ENCODE measurements at places on chromosomes 1 and 21.
A peak's percentile ranks its signal among the peaks of the same experiment; 100 is the strongest.

GRCh38 chr1:242842094-242842493 is 317.6 kb upstream of the PLD5 start:
- no peak for DNase-seq

DNA sequence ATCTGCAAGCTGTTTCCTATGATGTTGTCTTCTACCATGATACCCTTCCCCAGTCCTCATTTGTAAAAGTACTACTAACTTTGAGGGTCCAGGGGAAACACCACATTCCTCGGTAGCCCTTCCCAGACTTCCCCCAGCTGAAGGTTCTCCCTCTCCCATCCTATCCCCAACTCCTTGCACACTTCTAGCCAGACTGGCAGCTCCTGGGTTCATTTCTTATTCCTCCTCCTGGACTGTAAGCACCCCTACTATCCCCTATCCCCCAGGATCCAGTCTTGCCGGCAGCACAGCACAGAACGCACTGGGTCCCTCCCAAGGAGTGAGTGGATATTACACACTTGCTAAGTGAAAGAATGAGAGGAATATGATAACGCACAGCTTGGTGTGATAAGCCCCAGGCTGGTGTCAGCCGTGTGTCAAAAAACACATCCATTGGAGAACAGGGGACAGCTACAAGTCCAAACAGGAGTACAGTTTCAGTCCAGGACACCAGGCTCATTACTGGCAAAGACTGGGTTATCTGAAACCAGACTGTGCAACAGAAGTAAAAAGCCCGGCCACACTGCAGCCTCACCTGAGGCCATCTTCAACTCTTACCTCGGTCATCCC is 100.2 kb downstream of the SSBP3 start:
- DNase-seq: no peak

DNA sequence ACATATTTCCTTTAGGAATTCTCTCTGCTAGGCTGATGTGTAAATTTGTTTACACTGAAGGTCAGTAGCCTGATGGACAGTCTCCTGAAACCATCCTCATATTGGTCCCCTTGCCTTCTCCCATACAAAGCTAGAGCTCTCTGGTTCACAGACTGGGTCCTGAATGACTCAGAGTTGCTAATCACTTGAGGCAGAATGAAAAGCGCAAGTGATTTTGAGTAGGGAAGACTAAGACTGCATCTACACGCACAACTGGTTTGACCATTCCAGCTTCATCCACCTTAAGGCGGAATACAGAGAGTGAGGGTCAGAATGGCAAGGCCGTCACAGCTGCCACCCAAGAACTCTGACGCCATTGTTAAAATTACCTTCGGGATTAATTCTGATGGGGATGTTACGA is 70.2 kb upstream of the KIF26B start:
- DNase-seq: no peak

- DNase-seq: no peak
Measured at GRCh38 chr1:31707711-31708110, 3.9 kb upstream of the COL16A1 start.

DNA sequence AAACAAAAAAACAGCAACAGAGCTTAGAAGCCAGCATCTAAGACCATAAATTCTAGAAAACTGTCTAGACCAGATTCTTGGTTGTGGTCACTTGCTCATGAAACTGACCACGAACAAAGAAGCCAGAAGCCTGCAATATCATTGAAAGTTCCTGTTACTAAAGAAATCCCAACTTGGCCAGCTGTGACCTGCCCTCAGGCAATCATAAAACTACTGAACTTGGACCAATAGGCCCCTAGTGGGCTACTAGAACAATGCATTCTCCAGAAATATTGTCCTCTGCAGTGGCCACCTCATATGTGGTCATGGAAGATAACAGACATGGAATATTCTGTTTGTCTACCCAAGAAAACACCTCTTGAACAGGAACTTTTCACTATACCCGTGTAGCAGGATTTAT is 87.7 kb downstream of the SPATA17 start:
- no peak for DNase-seq

GRCh38 chr1:242718967-242719366 is 194.5 kb upstream of the PLD5 start:
- DNase-seq: no peak

DNA sequence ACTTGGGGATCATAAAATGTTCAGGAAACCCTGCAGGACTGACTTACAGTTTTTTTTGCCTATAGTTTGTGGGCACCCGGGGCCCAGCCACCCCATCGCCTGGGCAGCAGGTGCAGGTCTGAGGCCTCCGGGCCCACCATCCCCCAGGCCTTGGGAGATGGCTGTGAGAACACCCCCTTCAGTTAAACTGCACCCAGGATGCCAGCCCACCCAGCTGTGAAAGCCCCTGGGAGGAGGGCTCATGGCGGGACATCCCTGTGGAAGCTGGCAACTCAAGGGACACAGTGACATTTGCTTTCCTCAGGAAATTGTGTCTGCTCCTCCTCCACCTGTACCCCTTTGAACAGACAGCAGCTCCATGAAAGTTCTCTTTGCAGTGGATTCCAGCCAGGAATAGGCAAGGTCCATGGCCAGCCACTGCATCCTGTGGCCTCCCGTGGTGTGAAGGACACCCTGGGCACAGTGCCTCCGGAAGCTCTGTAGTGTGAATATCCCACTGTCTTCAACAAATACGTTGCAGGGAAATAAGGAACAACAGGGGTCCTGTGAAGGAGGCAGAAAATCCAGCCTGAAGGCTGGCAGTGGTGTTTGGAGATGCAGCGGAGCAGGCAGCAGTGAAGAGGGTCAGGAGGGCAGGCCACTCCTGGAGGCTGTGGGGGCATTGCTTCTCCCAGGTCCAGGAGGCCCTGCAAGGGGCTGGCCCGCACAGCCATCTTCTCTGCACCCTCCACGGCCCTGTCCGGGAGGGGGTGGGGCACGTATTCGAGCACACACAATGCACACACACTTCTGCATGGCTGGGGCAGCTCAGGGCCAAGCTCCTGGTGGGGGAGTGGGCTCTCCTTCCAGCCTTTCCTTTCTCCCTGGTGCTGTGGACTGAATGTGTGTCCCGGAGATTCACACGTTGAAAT is 2.1 kb upstream of the OBSCN start:
- no peak for DNase-seq

DNA sequence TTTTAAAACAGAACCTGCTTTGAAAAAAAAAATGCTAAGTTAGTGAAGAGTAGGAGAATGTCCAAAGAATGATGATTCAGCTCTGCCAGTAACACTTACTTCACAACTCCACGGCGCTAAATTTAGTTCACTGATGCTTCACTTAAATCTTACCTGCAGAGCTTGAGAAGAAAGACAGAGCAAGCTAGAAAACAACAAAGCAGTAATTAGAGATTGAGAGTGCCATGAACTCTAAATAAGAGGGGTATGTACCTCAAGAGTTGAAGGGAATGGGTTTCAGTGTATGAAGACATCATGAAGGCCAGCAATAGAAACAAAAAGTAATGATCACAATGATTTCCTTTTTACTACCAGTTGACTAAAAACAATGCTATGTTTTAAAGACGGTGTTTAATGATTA is 32.8 kb downstream of the EPRS1 start:
- DNase-seq: no peak

- peak; percentile 93 for DNase-seq
Measured at GRCh38 chr1:109298666-109299557, 7.9 kb downstream of the MYBPHL start.

DNA sequence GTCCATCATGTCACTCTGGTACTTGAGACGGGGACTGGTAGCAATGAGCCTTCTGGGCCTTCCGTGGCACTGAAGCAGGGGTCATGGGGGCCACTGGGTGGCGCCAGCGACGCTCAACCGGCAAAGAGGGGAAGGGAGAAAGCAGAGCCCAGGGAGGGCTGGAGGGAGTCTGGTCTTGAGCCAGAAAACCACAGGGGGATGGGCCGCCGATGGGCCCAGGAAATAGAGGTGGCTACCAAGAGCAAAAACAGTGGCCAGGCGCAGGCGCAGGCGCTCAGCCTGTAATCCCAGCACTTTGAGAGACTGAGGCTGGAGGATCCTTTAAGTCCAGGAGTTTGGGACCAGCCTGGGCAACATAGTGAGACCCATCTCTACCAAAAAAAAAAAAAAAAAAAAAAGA is 21.8 kb downstream of the EXOC8 start:
- DNase-seq: no peak

DNA sequence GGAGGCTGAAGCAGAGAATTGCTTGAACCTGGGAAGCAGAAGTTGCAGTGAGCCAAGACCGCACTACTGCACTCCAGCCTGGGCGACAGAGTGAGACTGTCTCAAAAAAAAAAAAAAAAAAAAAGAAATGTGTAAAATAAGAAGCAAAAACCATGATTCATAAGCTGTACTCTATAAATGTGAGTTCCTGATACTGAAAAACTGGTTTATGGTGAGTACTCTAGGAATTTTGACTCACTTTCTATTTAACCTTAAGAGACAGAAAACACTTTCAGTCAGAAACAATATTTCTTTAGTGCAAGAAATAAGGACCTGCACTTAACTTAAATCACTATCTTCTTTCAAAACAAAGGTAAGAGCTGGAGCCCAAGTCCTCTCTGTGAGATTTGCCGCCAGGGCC is 19.9 kb upstream of the POU2F1 start:
- no peak for DNase-seq

Measured in skeletal muscle cell (primary cell).